ENCODE measurements at places on chromosomes 6 and 20. TPM values are rescaled to one million over a fixed set of nuclear protein-coding genes. Genes with fewer than 3 reads are reported as not detected.

DNA sequence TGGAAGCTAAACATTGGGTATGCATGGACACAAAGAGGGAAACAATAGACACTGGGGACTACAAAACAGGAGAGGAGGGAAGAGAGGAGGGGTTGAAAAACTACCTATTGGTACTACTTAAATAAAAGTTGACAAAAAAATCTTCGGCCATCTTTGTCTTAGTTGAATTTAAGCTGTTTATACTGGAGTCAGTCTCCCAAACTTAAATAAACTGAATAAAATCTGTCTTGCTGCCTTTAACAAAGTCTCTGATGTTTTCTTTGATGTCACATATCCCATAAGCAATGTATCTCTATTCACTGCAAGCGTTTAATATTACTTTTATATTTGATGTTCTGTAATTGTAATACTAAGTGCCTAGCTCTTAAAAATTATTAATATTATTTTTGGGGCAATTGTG, 409.2 kb upstream of the EPHA7 start:
- DNase-seq = no peak

Gene LATS1
- 16.9 TPM for total RNA-seq

- DNase-seq = peak; percentile 95
Measured at GRCh38 chr6:31702819-31703716, at the start of gene ABHD16A. TSS of gene ABHD16A (minus strand) at chr6:31703324. CDS start at chr6:31703281, 43 bp downstream.

DNA sequence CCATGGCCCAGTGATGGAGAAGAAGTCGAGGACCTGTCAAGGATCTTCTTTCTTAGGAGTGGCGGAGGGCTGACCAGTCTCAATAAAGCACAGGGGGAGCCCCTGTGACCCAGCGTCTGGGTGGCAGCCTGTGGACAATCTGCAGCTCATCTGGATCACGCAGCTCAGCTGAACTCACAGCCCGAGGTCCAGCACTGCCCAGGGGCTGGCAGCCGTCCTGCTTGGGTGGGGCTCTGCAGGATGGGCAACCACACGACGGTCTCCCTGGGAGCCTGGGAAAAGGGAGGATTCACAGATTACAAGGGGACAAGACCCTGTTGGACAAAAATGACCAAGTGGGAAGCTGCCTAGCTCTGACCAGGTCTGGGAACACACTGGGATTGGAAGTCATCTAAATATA, 110.8 kb downstream of the MYLK4 start:
- no peak for DNase-seq

- no peak for DNase-seq
Measured at GRCh38 chr6:73579851-73580246, 59.0 kb upstream of the EEF1A1 start.

Gene APCDD1L
- not detected for total RNA-seq

- no peak for DNase-seq
Measured at GRCh38 chr6:164396071-164397047, 913.0 kb downstream of the C6orf118 start.

- peak; percentile 57 for DNase-seq
Measured at GRCh38 chr20:21125072-21125848, 622 bp upstream of the KIZ start.

- no peak for DNase-seq
Measured at GRCh38 chr20:62368976-62369814, 2.1 kb upstream of the LAMA5 start.

DNA sequence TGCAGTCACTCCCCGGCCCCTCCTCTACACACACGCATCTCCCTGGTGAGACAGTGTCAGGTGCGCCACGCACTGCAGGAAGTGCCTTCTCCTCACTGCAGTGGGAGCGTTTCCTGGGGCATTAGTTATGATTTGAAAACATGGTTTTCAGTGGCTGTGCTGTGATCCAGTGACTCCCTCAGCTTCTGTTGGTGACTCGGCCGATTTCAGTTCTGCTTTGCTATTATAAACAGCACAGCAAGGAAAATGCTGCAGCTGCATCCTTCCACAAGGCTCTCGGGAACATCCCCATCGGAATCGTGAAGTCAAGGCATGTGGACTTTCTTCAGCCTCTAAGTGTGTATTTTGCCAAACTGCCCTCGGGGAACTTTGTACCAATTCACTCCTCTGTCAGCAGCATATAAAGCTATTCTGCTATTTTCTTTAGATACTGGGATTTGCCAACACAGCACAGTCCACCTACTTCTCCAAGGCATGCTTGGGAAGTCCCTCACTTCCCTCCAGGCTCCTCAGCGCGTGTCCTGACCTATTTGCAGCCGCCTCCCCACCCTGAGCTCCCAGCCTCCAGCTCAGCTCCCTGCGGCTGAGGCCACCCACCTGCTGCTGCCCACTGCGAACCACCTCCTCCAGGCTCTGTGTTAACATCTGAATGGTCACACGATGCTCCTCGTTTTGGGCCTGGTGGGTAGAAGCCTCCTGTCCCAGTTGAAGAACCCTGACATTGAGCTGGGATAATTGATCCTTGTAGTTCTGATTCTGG, 54.5 kb downstream of the GINS1 start:
- DNase-seq = no peak

DNA sequence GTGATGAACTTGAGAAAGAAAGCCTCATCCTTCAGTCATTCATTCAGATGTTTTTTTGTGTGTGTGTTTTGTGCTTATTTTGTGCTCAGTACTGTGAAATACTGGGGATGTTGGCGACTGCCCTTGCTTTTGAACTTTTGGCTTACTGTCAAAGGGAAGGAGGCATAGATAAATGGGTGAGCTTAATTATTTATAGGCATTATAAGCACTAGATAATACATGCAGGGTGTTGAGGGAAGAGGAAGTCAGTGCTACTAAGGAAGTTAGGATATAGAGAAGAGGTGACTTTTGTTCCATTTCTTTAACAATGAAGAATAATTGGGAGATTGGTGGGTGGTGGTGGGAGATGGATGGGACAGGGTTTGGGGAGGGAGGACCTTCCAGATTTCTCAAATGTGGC, 23.6 kb downstream of the XRN2 start:
- DNase-seq = no peak

DNA sequence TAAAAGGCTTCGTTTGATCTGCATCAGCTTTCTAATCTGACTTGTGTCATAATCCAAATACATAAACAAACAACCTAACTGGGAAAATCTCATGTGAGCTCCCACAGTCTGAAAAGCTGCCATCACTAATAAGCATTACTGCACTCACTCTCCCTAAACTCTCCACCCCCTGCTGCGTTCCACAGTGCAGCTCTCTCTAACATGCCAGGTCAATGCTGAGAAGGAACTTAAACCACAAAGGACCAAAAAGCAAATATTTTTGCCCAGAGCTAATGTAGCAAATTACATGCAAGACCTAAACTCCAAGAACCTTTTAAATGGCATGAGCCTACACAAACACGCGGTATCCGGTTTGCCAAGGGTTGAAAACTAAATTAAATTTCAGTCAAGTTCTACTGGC, 542.3 kb upstream of the JARID2 start:
- no peak for DNase-seq

DNA sequence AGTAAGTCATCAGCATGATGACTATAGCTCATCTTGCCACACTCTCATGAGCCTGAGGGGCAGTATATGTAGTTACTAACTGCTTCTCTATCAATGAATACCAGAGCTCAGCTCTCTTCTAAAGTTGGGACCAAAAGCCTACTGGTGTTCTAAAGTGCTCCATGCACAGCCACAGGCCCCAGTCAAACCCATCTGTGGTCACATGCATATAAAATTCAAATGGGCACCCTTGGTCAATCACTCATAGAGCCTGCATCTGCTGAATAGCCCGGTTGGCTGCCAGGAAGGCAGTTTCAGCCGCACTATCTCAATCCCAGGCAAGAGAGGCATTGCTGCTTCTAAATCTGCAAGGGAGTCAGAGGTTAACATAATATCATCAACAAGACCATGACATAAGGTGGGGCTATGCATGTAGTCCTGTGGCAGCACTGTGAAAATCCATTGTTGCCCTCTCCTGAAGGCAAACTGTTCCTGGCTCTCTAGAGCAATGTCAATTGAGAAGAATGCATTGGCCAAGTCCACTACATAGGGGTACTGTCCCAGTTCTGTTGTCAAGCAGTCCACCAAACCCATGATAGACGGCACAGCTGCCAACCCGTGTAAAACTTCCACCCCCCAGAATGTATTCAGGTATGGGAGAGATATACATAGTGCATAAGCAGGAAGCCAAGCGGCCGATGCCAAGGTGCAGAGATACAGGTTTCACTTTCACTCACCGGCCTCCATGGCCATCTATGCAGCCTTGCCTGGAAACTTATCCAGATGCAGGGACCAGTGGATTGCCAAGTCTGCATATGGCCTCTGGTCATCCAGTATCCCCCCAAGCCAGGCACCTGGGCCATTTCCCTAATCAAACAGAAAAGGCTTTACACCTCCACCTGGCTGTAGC, 76.2 kb downstream of the ALDH8A1 start:
- DNase-seq = no peak

- DNase-seq = no peak
Measured at GRCh38 chr6:111552241-111552744, 53.4 kb downstream of the TRAF3IP2 start.

Gene POU5F1
- not detected for total RNA-seq

- DNase-seq = no peak
Measured at GRCh38 chr20:20930500-20930899, 175.7 kb downstream of the LINC00237 start.

Gene NUDT3
- 15.8 TPM for total RNA-seq

GRCh38 chr6:13787137-13787536, 27.2 kb downstream of the MCUR1 start:
- no peak for DNase-seq

Gene HUS1B
- total RNA-seq = 0.75 TPM

GRCh38 chr6:104956731-104957294, at the start of gene LIN28B:
TSS of gene LIN28B (plus strand) at chr6:104957107. CDS start at chr6:104957251, 144 bp downstream.
- DNase-seq = no peak

Measured in NCI-H460 (cell line).